ENCODE measurements at places on chromosomes 16 and 17.
A peak's percentile ranks its signal among the peaks of the same experiment; 100 is the strongest.

GRCh38 chr16:8675183-8676159, 1.1 kb downstream of the ABAT start:
- DNase-seq = no peak

- no peak for DNase-seq
These were observed 9.0 kb upstream of the PPP1R27 start for GRCh38 chr17:81843713-81844326.

GRCh38 chr17:39617446-39618245, 9.1 kb upstream of the PPP1R1B start:
- DNase-seq = peak; percentile 61

GRCh38 chr17:31373150-31374093, 18.1 kb upstream of the RAB11FIP4 start:
- DNase-seq = no peak

- DNase-seq = no peak
These were observed 9.0 kb downstream of the PIK3R5 start for GRCh38 chr17:8956465-8956902.

DNA sequence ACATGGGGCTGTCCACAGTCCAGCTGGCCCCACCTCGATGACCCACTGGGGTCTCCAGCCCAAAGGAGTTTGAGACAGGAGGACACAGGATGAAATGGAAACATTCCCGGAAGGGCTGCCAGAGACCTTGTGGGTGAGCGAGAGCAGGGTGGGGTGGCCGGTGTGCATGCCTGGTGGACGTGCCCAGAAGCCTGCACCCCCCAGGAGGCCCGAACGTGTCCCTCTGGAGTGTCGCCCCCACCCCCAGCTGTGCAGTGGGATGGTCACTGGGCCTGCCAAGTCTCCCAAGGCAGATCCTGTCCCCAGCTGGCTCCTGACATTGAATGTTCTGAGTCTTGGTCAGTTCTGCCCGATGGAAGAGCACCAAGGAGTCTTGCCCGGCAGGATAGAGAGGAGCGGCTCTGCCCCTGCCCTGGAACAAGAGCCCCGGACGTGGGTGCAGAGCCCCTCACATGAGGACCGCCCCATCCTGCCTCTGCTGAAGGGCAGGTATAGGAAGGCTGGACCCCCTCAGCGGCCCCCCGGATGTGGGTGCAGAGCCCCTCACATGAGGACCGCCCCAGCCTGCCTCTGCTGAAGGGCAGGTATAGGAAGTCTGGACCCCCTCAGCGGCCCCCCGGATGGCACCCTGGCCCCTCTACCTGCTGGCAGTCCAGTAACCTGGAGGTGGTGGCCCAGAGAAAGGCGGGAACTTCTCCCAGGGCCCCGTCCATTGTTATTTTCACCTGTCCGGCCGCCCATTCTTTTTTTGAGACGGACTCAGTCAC, 3.1 kb upstream of the CAPN15 start:
- DNase-seq = no peak
